ENCODE measurements at places on chromosomes 7 and 10.

GRCh38 chr10:75108684-75109458, 2.6 kb upstream of the SAMD8 start:
- peak; percentile 61 for DNase-seq

DNA sequence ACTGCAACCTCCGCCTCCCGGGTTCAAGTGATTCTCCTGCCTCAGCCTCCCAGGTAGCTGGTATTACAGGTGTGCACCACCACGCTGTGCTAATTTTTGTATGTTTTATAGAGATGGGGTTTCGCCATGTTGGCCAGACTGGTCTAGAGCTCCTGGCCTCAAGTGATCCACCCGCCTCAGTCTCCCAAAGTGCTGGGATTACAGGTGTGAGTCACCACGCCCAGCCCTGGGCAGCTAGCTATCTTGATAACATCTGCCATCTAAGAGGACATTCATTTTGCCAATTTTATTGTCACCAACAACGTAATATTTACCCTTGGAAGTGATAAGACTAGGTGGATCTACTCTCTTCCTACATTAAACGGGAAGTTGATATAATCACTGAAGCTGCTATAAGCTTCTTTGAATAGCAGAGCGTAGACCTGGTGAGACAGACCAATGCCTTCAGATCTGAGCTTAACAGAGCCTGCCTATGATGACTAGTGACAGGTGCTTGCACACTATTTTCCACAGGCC, 39.7 kb upstream of the SLC35B4 start:
- DNase-seq: no peak

GRCh38 chr10:117989962-117990361, 56.8 kb downstream of the RAB11FIP2 start:
- no peak for DNase-seq

GRCh38 chr7:93176992-93177580, 28.9 kb upstream of the SAMD9L start:
- no peak for DNase-seq

GRCh38 chr7:8362723-8363369, 70.6 kb upstream of the NXPH1 start:
- no peak for DNase-seq

GRCh38 chr7:128352153-128352537, 8.4 kb upstream of the RBM28 start:
- peak; percentile 22 for DNase-seq

DNA sequence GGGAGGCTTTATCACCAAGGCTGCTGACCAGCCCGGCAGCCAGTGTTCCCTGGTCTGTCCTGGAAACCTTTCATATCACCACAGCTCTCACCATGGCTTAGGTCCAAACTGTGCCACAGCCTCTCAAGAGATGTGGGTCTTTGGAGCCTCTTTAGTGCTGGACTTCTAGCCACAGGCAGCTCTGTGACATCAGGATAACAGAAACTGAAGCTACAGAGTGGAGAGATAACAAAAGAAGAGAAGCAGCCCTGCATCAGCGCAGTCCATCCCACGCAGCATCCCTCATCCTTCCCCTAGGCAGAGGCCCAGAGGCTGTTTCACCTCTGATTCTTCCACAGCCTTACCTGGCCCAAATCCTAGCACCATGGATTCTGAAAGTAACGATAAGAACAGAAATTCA, 187.9 kb upstream of the KMT2E start:
- no peak for DNase-seq

DNA sequence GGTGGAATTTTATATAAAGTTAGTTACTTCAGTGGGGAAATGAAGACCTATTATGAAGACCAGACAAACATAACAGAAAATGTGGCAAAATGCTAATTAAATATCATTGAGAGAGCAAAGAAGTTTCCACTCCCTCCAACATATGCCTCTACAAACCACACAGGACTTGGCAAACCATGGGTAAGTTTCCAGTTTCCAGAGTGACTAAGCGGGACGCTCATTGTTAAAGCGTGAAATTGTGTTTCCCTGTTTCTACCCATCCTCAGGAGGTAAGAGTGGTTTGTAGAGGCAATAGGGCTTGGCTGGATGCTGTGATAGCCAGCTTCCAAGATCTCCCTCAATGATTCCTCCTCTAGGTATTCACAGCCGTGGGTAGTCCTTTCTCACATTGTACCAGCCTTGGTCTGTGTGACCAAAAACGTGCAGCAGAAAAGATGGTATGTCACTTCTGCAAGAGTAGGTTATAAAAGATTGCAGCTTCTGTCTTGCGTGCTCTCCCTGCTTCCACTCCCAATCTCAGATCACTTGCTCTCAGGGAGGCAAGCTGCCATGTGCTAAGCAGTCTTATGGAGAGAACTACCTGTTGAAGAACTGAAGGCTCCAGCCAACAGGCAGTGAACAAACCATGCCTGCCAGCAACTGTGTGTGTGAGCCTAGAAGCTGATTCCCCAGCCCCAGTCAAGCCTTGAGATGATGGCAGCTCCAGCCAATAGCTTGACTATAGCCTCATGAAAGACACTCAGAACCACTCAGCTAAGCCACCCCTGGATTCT, 35.7 kb downstream of the CBX3 start:
- DNase-seq: no peak

DNA sequence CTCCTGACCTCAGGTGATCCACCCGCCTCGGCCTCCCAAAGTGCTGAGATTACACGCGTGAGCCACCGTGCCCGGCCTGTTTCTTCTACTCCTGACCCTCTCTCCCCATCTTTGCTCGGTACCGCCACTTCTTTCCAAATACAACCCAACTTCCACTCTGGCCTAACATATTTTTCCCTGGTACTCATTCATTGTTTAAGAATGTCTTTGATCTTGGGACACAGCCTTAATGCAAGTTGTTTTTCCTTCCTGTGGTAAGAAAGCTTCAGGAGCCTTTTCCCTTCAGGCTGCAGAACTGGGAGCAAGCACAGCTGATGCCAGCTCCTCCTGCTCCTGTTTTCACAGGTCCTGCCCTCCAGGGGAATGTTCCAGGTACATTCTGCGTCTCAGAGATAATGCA, 13.7 kb downstream of the CALML3 start:
- DNase-seq: no peak

DNA sequence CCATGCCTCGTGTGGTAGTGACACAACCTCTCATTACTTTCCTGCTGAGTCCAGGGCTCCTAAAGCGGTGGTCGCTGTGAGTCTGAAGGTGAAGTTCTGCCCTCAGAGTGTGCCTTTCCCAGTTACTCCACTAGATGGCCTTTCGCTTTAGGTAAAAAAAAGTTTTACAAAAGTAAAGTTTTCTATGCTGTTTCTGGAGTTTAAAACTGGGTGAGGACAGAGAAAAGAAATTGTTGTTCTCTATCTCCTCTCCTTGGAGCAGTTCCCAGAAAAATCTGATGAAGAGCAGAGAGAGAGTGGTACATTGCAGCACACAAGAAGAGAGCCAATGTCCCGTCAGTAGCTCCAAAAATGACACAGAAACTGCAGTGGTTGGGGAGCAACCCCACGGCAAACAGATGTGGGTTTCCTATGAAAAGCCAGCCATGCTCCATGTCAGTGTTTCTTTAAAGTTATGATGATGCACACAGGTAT, 257.1 kb downstream of the GLI3 start:
- peak; percentile 25 for DNase-seq

GRCh38 chr7:33079763-33080690, 17.5 kb upstream of the NT5C3A start:
- no peak for DNase-seq

DNA sequence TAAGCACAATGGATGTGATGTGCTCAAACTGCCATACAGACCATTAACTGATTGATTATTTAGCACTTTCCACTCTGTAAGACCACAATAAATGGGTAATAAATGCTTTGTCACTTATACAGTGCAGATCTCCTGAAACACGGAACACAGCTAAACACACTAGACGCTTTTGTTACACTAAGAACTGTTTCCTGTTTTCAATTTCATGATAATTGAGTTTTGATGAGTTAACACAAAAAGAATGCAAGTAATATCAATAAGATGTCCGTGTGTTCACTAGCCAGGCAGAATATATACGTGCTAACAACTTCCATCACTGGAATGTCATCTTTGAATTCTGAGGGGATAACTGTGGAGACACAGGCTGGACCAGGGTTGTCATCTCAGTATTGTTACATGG, 178.8 kb downstream of the SKAP2 start:
- DNase-seq: no peak

- DNase-seq: no peak
Measured at GRCh38 chr10:75650648-75651047, 219.2 kb downstream of the LRMDA start.

- no peak for DNase-seq
Measured at GRCh38 chr10:61866700-61867368, 34.7 kb upstream of the ARID5B start.

- no peak for DNase-seq
Measured at GRCh38 chr7:38629651-38630510, 1.3 kb downstream of the AMPH start.

DNA sequence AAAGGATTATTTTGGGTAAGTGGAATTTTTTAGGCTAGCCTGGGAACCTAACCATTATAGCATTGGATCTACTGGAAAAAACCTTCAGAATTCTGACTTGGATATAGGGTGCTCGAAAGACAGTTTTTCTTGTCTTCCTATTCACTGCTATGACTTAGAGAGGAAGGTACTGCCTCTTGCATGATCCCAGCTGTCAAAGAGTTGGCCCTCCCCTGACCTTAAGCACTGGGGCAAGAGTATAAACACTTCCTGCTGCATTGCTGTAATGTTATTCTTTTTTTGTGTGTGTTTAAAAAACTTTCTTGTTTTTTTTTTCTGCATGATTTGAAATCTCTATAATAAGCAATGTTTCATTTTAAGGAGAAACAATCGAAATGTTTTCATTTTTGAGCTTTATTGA, 113.0 kb downstream of the LRMDA start:
- no peak for DNase-seq

- DNase-seq: peak; percentile 68
Measured at GRCh38 chr10:98269435-98269912, 1.5 kb upstream of the LOXL4 start.

GRCh38 chr10:129888784-129889616, 75.1 kb downstream of the EBF3 start:
- DNase-seq: peak; percentile 42

DNA sequence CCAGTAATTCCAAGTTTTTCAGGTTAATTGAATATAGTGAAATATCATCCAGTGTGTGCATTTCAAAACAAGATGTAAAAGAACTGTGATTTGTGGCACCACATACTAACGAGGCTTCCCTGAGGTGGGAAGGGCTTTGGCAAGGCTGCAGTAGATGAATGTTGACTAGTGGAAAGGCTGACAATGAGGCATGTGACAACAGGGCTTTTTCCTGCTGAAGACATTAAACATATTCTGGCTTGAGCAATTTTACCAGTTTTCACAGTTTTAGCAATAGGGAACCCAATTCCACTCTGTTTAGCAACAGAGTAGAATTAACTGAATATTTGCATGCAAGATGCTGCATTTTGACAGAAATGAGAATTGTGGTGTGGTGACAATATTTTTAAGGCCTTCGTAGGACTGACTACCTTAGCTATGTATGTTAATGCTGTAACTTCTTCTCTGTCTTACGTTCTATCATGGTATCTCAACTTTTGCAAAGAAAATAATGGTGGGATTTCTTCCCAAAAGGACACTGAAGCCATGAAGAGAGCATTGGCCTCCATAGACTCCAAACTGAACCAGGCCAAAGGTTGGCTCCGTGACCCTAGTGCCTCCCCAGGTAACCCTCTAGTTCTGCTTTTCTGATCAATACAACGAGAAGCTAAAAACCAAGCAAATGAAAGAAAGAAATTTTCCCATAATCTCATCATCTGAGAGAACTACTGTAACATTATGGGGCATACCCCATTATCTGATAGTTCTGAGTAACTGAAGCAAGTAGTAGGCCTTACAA, 68.5 kb downstream of the AP3M1 start:
- no peak for DNase-seq

DNA sequence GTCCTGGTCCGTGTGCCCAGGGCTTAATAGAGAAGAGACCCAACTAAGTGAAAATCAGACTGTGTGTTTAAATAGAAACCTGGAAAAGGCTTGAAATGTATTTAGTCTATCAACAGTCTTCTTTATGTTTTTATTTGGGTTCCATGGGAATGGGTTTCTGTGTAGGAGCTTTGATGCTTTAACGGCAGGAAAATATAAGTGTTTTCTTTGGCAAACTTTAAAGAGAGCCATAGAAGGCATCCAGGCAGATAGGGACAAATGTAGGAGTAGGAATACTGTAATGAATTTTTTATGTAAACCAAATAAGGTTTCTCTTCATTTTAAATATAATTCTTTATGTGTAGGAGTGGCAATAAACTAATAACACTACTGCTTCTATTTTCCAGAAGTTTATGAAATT, 989.0 kb downstream of the GATA3 start:
- no peak for DNase-seq

DNA sequence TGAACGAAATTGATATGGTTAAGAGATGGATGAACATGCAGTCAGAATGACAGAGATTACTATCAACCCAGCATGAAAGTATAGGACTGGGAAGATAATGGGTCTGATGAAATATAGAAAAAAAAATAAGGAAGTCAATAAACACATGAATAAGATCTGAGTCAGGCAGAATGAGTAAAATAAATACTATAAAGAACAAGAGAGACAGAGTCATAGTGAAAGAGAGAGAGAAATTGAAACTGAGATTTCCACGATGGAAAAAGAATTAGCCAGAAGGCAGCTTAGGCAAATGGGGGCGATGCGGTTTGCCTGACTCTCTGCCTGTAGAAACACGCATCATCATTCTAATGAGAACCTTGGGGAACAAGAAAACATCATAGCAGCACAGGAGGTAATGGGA, 26.6 kb downstream of the SEMA3D start:
- DNase-seq: no peak

DNA sequence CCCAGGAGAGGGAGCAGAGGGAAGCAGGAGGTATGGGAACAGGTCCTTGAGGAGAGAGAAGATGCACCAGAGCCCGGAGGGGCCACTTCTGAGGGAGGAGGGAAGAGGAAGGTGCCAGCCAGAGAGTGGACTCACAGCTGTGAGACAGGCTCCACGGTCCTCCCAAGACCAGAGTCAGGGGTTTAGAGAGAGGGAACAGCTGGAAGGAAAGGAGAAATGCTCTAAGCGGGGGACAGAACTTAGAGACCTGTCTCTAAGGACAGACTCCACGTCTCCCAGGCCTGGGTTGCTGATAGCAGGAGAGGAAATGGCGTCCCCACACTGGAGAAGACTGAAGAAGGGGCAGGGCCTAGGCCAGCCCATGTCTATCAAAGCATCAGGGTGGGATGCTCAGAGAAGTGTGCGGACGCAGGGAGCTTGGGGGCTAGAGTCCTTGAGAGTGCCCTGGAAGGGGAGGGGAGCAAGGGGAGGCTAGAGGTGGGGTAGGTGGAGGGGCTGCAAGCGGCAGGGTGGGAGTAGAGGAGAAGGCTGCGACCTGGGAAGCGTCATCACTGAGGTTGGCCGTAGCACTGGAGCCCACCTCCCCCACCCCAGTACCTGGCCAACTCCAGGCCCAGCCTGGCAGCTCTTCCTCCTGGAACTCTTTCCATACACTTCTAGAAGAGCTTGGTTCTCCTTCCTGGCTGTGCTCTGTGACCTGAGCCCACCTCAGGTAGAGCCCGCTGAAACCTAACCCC, 25.6 kb upstream of the GRID1 start:
- no peak for DNase-seq

All from A549 (cell line).